ENCODE measurements at places on chromosomes 11 and 22.
A peak's percentile ranks its signal among the peaks of the same experiment; 100 is the strongest.

DNA sequence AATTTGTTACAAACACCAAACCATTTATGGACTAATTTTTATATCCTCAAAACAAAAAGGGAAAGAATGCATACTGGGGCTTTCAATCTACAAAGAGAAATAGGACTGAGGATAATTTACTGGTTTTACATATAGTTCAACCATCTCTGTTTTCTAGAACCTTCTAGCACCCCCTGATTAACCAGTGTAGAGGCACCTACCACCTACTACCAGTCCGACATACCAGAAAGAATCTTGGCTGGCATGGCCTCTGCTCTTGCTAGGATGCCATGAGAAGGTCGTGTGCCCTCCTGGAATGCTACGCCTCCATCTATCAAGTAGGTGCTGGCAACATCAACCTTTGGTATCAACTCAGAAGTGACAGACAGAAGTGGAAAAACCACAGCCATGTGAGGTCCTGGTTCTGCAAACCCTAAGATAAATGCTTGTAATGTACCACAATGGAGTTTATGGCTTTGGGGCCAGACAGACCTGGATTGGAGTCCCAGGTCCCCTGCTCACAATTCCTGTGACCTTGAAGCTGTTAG is 28.2 kb downstream of the MYH9 start:
- DNase-seq: no peak

DNA sequence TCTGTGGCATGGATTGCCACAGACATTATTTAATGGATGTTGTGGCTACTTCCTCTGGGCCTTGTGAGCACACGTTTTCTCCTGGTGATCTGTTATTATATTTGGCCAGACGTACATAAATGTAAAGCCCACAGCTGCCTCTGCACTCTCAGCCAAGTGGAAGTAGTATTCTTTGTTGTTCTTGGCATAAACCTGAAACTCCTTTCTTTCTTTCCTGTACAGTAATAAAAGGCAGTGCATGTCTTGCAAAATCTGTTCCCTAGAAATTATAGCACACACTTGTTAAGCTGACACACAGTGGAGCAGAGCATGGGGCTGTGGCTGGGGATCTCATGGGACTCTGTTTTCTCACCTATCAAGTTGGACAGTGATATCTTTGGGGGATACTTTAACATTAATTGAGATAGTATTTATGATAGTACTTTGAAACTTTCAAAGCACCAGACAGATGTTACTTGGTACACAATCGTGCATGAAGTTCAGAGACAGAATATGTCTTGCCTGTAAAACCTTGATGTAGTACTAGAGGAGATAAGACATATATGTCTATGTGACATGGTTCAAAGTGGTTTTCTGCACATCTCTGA is 20.9 kb downstream of the PANX1 start:
- DNase-seq: no peak

DNA sequence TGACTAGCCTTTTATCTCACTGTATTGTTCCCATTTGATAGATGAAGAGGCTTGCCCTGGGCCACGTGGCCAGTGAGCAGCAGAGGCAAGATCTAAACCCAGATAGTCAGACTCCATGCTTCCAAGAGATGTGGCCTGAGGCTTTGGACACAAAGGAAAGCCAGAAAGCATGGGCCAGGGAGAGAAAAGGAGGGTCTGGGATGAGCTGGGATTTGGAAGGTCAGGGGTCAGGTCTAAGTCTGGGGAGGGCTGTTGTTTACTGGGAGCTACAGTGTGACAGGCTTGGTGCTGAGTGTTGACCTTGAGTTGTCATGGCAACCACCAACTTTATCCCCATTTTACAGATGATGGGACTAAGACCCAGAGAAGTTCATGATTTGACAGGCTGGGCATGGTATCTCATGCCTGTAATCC is 2.1 kb downstream of the SLC35E4 start:
- no peak for DNase-seq

DNA sequence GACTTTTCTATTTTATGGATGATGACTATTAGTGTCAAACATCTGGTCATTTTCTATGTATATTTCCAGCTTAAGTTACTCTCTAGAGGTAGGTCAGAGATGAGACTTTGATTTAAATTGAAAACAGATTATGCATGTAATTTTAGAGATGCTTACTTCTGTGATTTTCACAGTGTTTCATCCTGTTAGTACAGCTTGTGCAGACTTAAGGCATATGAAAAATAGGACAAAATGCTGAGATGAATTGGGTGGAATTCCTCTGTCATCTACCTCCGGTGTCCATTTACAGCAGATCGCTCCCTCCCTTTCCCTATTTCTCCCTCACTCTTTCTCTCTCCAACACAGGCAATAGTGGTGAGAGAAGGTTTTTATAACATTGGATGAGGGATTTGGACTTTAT is 14.1 kb downstream of the JAM3 start:
- DNase-seq: no peak

DNA sequence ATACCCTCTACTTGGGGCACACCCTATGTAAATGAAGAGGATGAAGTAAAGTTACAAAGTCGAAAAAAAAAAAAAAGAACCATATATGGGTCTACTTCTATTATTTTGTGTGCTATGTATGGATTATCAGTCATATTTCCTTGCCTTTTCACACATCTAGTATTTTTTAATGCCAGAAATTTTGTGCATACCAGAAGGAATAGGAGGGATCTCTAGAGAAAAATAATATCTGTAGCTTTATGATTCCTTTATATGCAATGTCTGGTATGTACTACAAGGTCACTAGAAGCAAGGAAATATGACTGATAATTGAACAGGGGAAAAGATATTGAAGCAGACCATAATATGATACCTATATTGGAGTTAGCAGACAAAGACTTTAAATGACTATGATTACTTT is 713.4 kb downstream of the OPCML start:
- no peak for DNase-seq

DNA sequence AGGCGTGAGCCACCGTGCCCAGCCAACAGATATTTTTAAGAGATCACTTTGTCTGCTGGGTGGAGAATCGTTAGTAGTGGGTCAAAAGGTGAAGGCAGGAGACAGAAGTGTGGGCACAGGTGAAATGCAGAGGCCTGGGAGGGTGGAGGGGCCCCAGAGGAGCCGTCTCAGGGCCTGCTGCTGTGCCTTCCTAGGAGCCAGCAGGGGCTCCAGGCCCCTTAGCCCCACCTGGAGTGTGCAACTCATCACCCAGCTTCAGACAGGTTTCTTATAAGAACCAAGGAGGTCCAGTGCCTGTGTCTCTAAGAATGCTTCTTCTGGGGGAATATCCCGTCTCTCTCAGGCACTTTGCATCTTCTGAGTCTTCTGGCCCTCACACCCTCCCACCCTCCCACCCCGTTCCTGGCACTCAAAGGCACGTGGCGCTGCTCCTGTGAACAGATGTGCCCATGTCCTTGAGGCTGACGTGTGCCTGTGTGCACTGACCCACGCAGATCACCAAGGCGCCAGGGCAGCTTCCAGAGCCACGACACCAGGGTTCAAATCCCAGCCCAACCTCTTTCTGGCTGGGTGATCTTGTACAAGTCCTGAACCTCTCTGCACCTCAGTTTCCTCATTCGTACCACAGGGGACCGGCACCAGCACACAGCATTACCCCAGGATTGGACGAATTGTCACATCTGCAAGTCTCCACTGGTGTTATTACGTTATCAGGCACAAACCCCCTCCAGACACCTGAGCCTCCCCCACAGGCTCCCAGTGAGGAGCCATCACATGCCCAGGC is 3.4 kb downstream of the ARSA start:
- no peak for DNase-seq

- DNase-seq: no peak
These were observed 91.1 kb upstream of the LMO1 start for GRCh38 chr11:8354622-8355415.

- peak; percentile 66 for DNase-seq
These were observed at the start of gene PTPMT1 for GRCh38 chr11:47565340-47566148. Gene PTPMT1 (plus strand): TSS chr11:47565599. CDS start chr11:47565623, 24 bp downstream.

- DNase-seq: no peak
These were observed 41.6 kb downstream of the CD44 start for GRCh38 chr11:35180317-35181233.

DNA sequence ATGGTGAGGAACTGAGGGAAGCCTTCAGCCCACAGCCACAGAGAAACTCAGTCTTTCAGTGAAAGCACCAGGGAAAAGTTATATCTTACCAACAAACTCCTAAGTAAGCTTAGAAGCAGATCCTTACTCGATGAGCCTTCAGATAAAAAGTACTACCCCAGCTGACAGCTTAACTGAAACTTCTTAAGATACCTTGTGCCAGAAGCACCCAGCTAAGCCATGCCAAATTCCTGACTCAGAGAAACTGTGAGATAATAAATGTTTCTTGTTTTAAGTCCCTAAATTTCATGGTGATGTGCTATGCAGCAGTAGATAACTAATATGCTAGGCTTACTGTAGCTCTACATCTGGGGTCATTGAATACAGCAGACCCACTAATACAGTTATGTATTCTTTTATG is 2025.0 kb downstream of the LRRC4C start:
- DNase-seq: no peak

GRCh38 chr11:3865388-3866193 is 10.1 kb downstream of the STIM1 start:
- no peak for DNase-seq

DNA sequence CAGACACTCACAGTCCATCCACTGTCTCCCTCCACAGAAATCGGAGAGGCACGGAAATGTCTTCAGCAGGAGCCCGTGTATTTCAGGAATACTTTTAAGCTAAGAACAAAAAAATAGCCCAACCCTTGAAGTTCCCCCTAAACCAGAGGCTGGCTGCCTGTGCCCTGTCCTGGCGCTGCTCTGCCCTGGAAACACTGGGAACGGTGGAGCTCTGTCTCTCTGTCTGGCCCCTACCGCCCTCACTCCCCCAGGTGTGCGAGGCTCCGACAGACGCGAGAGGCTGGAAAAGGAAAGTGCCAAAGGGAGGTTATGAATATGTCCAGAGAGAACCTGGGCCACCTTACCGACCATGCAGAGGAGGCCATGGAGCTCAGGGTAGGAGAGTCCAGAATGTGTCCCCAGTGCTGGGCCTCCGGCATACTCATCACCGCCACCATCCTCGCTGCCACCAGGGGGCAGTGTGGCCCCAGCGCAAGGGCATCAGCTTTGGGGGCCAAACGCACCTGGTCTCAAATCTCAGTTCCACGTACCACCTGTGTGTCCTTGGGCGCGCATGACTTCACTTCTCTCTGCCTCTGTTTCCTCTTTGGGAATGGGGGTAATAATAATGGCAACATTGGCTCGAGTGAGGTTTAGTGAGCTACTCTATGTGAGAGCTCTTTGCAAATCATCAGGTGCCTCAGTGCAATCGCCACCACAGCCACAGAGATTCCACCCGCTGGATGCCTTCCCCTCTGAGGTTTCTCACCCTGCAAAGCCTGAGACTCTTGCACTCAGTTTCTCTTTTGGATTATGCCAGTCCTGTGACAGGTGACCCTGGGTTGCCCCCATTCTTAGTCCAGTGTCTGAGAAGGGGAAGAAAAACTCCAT is 10.4 kb upstream of the SLCO2B1 start:
- DNase-seq: peak; percentile 53

DNA sequence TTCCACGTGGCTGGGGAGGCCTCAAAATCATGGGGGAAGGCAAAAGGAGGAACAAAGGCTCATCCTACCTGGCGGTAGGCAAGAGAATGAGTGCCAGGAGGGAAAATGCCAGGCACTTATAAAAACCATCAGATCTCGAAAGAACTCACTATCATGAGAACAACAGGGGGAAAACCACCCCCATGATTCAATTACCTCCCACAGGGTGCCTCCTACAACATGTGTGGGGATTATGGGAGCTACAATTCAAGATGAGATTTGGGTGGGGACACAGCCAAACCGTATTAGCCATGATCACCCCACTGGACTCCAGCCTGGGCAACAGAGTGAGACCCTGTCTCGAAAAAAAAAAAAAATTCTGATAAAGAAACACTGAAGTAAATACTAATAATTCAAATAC is 87.1 kb downstream of the FCHSD2 start:
- no peak for DNase-seq

GRCh38 chr22:34877506-34877905 is 188.5 kb upstream of the ISX start:
- DNase-seq: no peak

DNA sequence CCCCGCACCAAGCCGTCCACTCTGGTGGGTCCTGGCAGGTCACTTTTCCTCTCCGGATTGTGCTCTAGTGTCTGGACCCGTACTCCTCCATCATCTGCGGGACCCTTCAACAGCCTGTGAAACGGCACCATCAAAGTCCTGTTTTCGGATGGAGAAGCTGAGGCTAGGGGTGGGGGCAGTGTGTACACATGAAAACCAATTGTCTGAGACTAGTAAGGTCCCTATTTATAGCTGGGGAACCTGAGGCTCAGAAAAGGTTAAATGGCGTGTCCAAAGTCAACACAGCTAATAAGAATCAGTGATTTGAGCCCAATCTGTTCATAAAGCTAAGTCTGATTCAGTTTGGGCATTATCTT is 668 bp upstream of the LRRC32 start:
- no peak for DNase-seq
